Omental fat pad (tissue), 4 donors: ENCODE measurements at places on chromosomes 7 and 10. TPM values are rescaled to one million over a fixed set of nuclear protein-coding genes. Genes with fewer than 3 reads are reported as not detected.

Gene SLC13A4
- not detected for total RNA-seq

Gene MYL10
- not detected for total RNA-seq

Gene INA
- total RNA-seq: not detected

Gene GNGT1
- total RNA-seq: not detected

Gene CLRN3
- total RNA-seq: not detected

Gene CNTNAP2
- 1.1 TPM for total RNA-seq

Gene ADRB1
- 4.3 TPM for total RNA-seq

Gene LIPJ
- 0.47 TPM for total RNA-seq

Gene MBL2
- total RNA-seq: not detected

Gene PDZD7
- 0.32 TPM for total RNA-seq

Gene SLC26A5
- not detected for total RNA-seq

Gene HOXA1
- 0.56 TPM for total RNA-seq

Gene PAX4
- not detected for total RNA-seq

Gene BLNK
- 2.1 TPM for total RNA-seq

Gene MYH16
- not detected for total RNA-seq

Gene PLXNA4
- 111 TPM for total RNA-seq

Gene SFTPA1
- not detected for total RNA-seq

Gene WNT16
- not detected for total RNA-seq

Gene ZNF32
- total RNA-seq: 29.7 TPM
